ENCODE measurements at places on chromosomes 16 and 17.

GRCh38 chr17:2177235-2177811 lies 122.4 kb downstream of the HIC1 start:
- DNase-seq: no peak

DNA sequence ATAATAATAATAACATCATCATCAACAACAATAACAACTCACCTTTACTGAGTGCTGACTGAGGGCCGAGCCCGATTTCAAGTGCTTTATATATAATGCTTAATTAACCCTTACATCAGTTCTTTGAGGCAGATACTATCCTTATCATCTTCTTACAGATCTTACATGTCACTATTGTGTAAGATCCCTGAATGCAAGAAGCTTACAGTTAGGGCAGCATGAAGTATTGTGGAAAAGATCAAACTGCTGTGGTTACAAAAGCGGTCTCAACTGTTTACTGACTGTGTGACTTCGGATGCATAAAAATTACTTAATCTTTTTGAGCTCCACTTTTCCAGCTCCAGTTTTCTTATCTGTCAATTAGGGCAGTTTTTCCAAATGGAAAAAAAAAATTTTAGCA lies 3.3 kb downstream of the VAT1 start:
- DNase-seq: no peak

- DNase-seq: no peak
Observed at GRCh38 chr17:76081295-76082210, 2.6 kb downstream of the ZACN start.

DNA sequence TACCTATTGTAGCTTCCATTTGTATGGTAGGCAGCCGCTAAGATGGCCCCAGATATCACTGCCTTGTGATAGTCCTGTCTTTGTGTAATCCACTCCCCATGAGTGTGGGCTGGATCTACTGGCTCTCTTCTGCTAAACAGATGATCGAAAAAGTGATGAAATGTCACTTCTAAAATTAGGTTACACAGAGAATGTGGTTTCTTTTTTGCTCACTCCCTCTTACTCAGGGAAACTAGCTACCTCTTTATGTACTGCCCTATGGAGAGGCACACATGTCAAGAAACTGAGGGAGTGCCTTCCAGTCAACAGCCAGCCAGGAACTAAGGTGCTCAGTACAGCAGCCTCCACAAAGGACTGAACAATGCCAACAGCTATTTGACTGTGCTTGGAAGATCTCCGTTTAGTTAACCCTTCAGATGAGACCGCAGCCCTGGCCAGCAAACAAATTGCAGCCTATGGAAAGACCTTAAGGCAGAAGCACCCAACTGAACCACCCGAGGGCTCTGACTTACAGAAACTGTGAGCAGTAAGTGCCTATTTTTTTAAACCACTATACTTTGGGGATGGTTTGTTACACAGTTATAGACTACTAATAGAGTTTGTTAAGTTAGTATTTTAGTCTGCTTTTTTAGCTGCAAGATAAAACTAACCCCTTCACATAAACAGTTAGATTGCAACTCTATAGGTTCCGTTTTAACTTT lies 113.2 kb upstream of the MAF start:
- DNase-seq: no peak

DNA sequence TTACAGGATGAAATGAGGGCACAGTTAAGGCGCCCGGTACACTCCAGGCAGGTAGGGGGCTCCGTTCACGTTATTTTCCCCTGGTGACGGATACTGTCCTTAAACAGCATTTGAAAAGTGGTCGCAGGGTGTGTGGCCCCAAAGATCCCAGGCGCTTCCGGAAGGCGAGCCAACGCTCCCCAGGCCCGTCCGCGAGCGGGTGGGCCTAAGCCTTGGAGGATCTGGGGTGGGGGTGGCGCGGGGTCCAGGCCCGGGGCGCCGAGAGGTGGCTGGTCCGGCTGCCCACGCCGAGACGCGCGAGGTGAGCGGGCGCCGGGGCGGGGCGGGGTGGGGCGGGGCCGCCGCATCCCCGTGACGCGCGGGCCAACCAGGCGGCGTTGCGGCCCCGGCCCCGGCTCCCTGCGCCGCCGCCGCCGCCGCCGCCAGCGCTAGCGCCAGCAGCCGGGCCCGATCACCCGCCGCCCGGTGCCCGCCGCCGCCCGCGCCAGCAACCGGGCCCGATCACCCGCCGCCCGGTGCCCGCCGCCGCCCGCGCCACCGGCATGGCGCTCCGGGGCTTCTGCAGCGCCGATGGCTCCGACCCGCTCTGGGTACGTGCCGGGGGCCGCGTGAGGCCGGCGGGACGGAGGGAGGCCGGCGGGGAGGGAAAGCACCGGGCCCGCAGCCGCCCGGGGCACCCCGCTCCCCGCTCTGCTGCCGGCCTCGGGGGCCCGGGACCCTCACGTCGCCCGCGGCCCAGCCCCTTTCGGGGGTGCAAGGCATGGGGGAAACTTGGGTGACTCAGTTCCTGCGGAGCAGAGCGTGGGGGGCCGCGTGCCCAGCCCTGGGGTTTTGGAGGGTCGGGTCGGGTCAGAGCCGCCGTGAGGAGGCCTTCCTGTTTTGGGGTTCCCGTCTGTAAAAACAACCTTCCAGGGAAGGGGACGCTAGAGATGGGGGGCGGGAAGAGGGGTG lies at the start of gene ABCC1:
Gene ABCC1, plus strand, starts transcription at position 407 of the 951 bp plus-strand sequence. Its CDS starts 136 bp downstream, at position 543.
- DNase-seq: peak; percentile 25

GRCh38 chr17:65243838-65244625 lies 106.9 kb downstream of the RGS9 start:
- no peak for DNase-seq

DNA sequence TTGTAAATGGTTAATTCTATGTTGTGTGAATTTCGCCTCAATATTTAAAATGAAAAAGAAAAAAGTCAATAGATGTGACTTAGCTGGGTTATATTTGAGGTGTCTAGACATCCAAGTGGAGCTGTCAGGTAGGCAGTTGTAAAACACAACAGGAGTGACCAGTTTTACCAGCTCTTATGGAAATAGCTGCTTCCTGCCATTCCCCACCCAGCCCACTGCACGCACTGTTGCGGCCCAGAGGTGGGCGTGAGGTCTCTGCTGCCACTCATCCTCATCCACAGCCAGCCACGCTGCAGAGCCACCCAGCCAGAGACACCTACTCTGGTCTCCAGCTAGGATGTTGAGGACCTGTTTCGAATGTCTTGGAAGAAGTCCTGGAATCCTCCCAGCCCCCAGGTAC lies 3.4 kb upstream of the CARD14 start:
- DNase-seq: no peak

DNA sequence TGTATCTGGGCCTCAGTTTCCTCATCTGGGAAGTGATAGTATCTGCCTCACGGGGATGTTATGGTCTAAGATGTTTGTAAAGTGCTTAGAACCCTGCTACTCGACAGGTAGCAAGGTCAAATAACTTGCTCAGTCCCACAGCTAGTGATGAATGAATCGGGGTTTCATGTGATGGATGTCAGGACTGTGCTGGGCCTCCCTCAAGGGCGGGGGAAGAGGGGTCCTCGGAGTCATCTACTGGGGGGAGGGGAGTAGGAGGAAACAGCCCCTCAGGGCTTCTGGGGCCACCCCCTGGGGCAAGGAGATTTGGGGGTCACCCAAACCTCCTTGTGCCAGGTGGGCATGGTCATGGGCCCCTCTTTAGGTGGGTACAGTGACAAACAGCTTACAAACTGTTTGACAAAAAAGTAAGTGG lies 732 bp downstream of the PNPO start:
- no peak for DNase-seq

DNA sequence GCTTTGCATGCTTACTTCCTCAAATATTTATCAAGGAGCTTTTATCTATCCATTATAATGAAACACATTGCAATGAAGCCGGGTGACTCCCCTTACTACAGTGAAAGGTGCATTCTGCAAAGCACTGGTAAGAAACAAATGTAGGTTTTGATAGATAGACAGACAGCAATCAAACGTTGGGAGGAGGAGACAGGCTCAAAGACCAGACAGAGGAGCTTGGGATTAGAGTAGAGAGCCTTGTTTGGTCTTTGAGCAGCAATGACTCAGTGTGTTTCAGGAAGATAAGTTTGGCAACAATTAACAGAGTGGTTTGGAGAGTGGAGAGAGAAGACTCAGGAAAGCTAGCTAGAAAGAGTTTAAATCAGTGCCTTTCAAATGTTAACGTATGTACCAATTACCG lies 68.8 kb downstream of the ZNF18 start:
- no peak for DNase-seq

DNA sequence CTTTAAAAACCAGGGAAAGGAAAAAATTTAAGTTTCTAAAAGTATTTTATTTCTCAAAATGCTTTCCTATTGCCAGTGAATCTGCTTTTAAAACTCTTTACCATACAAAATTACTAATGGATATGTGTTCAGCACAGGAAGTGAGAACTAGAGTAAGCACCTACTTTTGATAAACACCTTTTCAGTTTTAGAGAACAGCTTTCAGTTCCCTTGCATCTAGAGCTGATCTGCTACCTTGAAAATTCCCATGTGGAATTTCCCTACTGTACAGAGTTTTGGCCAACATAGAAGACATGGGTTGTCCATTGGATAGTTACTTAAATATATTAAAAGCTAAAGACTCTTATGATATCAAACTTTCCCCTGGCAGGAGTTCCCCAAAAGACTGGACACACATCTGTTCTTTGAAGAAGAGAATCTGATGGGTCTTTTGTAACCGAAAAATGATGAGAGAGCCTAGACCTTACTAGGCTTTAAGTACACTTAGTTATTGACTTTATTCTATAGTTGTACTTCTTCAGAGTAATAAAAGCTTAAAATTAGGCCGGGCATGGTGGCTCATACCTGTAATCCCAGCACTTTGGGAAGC lies 112.1 kb upstream of the CNTNAP4 start:
- no peak for DNase-seq

- no peak for DNase-seq
Observed at GRCh38 chr16:63415014-63415413, 1378.8 kb upstream of the CDH8 start.

- DNase-seq: no peak
Observed at GRCh38 chr16:53932975-53933374, 229.0 kb downstream of the FTO start.

DNA sequence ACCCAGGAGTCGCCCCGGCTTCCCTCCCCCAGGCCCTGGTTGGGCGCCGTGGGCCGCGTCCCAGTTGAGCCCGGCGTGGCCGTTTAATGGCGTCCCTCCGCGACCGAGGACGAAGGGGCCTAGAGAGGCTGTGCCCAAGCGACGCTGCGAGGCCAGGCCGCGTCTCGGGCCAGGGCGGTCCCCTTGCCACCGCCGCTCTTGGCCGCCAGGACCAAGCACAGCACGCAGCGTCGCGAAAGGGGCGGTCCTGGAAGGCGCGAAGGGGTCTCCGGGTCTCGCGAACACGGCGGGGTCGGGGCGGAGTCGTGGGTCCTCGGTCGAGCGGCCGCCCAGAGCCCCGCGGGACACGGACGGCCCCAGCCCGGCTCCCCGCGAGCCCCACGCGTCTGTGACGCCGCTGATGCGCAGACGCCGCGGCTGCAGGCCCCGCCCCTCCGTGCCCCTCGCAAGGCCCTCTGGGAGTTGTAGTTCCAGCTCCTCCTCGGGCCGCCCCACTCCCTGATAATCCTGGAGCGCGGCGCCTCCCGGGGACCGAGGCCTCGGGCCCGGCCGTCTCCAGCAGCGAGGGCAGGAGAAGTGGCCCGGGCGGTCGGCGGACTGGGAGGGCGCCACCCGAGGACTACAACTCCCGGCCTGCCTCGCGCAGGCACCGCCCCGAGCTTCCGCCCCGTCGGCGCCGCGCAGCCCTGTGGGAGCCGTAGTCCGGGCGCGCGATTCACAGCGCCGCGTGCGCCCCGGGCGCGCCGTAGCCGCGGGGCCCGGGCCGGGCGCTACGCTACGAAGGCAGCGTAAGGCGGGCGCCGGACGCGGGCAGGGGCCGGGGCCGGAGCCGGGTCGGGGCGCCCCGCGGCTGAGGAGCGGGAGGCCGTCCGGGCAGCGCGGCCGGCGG lies at the start of gene CAPN15:
Gene CAPN15, plus strand, starts transcription at position 698 of the 889 bp plus-strand sequence. CDS start 19,127 bp downstream, outside the sequence.
- peak; percentile 83 for DNase-seq

DNA sequence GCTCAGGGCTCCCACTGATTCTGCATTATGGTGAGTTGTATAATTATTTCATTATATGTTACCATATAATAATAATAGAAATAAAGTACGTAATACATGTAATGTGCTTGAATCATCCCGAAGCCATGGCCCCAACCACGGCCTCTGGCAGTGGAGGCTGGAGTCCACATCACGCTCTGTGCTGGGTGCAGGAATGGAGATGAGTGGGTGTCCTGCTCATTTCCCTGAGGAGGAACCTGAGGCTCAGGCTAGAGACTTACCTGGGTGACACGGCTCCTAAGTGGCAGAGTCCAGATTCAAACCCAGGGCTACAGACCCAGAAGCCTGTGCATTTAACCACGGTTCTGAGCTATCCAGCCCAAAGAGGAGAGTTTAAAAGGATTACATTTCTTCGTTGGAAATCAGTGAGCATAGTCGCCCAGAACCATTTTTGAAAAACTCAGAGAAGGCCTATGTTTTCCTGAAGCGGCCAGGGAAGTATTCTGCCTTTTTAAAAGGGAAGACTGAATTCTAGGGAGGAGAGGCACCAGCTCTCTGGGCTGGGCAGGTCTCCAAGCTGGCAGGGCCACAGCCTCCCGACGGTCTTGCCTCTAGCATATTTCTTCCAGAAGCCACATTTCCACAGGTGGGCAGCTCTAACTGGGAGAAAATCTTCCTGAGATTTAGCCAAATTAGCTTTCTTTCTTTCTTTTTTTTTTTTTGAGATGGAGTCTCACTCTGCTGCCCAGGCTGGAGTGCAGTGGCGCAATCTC lies 6.7 kb downstream of the IL4R start:
- DNase-seq: no peak

DNA sequence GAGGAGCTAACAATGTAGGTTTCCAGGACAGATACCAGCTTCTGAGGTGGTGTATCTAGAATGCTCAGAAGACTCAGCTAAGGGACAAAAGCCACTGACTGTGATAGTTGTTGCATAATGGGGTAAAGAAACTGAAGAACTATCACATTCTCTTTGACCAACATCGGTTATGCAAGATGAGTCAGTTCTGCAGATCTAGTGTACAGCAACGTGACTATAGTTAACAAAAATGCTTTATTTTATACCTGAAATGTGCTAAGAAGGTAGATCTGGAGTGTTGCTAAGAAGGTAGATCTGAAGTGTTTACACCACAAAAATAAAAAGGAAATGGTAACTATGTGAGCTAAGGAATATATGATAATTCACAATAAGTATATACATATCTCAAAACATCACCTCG lies 2.5 kb downstream of the KRTAP9-6 start:
- no peak for DNase-seq

DNA sequence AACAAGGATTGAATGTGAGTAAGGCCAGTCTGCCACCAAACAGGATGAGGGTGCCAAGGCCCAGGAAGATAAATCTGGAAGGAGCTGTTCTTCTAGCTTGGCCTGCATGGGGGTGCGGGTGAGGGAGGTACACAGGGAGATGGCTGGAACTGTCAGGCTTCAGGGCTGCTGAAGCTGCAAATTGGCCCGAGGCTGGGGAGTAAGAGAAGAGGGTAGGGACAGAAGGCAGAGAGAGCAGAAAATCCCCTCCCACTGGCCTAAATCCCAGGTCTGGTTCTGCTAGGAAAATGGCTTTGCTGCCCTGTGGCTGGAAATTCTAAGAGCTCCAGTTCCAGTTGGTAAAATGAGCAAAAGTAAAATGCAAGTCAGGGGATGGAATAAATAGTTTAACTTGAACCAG lies 87.9 kb downstream of the CCDC182 start:
- no peak for DNase-seq
